ENCODE measurements at places on chromosomes 1 and 21.

GRCh38 chr1:204507317-204508105 is 8.7 kb upstream of the MDM4 start:
- DNase-seq, result peak; percentile 18

DNA sequence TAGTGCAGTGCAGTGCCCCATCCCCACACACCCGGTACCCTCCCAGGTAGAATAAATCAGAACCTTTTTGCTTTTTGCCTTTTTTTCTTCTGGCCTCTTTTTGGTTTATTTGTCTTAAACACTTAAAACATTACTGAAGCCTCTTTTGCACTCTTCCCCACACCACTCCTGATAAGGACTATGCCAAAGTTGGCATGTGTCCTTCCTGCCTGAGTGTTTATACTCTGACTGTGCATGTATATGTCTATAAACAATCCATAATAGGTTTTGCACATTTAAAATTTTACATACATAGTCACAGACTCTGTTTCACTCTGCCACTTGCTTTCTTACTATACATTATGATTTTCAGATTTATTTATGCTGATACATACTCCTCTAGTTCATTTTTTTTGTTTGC is 59.6 kb downstream of the BEND5 start:
- DNase-seq, result no peak

DNA sequence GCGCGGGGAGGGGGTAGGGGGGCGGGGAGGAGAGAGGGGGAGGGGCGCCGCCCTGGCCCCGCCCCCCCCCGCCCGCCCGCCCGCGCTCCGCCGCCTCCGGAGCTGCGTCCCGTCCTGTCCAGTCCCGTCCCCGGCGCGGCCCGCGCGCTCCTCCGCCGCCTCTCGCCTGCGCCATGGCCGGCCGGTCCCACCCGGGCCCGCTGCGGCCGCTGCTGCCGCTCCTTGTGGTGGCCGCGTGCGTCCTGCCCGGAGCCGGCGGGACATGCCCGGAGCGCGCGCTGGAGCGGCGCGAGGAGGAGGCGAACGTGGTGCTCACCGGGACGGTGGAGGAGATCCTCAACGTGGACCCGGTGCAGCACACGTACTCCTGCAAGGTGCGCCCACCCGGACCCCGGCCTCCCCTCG is at the start of gene AGRN:
TSS of gene AGRN (plus strand) at position 121 of the 405 bp plus-strand sequence. CDS start at position 174, 53 bp downstream.
- DNase-seq, result no peak

DNA sequence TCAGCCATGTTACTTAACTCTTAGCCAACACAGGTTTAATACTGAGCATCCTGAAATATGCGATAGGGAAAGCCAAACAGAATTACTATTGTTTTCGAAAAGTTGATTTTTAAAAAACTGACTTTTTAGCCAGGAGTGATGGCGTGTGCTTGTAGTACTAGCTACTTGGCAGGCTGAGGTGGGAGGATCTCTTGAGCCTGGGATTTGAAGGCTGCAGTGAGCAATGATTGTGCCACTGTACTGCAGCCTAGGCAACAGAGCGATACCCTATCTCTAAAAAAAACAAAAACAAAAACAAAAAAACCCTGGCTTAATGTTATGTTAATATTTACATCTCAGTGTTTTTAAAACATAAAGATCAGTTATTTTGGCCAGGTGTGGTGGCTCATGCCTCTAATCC is 16.7 kb downstream of the NMNAT1 start:
- DNase-seq, result no peak

DNA sequence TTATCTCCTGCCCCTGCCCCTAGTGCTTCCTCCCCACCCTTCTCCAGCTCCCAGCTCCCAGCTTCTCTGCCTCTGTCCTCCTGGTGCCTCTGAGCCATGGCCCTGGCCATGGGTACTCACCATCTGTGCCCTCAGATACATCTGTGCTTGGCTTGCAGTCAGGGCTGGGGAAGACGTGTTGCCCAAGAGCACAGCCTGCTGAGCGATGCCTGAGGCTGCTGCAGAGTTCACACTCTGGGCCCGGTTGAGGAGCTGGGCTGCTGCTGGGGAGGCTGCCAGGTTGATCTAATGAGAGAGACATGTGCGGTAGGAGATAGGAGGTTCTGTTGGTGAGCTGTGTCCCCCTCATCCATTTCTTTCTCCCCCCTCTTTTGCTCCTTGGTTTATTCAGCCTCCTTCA is 49.4 kb upstream of the A3GALT2 start:
- no peak for DNase-seq

Measured in nucleus accumbens (tissue), 56 donors.